ENCODE measurements at places on chromosomes 5 and 9.

DNA sequence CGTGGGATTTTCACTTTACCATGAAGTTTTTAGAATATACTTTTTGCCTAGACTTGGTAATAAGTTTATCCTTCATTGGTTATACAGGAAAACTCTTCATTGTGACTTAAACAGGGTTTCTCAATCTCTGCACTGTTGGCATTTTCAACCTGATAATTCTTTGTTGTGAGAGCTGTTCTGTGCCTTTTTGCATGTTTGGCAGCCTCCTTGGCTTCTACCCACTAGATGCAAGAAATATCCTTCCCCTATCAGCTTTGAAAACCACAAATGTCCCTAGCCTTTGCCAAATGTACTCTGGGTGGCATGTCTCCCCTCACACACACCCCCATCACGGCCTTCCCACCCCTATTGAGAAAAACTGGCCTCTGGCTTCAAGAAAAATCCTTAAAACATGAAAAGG is 180.9 kb downstream of the ESM1 start:
- DNase-seq, result no peak

DNA sequence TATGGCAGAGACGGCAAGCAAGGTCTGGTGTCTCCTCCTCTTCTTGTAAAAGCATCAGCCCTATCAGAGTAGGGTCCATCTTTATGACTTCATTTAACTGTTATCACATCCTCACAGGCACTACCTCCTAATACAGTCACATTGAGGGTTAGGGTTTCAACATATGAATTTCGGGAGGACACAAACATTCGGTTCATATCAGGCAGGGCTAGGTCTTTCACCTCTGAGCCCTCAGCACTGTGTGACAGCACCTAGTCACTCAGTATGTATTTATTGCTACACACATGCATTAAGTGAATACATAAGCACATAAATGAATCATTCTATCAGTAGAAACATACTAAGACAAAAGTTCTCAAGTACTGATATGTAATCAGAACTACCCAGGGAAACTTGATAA is 9.4 kb upstream of the BTF3 start:
- no peak for DNase-seq

GRCh38 chr5:126506079-126506478 is 82.9 kb downstream of the GRAMD2B start:
- no peak for DNase-seq

GRCh38 chr5:68440651-68441050 is 225.1 kb downstream of the PIK3R1 start:
- DNase-seq, result peak; percentile 52

DNA sequence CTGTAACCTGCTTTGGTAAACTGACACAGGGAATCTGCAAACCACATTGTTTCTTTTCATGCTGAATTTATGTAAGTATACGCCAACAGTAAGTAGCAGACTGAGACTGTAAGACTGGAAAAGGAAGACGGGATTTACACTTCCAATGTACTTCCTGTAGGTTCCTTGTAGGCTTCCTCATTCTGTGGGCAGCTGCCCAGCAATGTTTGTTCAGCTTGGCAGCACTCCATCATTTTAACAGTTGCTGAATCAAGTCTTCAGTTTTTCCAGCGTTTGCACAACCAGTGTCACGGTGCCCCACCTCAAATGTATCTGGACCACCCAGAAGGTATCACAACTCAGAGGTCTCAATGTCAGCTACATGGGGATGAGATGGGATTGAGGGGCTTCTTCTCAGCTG is 232.6 kb downstream of the PRDM9 start:
- no peak for DNase-seq

DNA sequence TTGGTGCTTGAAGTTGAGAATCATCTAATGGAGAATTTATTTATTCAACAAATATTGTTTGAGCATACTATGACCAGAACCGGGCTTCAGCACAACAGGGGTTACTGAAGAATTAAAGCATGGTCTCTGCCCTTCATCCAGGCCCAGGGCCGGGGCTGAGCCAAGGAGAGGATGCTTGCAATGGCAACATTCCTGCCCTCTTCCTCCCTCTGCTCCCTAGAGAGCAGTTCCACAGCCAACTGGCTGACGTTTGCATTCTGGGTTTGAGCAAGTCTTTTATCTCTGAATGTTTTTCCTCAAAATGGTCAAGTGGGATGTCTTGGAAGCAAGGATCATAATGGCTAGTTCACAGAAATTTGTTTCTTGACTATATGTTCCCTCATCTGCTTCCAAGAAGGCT is 80.7 kb downstream of the GLDC start:
- peak; percentile 19 for DNase-seq

- DNase-seq, result peak; percentile 22
These were observed 186.5 kb downstream of the ARHGEF28 start for GRCh38 chr5:73812457-73812856.

DNA sequence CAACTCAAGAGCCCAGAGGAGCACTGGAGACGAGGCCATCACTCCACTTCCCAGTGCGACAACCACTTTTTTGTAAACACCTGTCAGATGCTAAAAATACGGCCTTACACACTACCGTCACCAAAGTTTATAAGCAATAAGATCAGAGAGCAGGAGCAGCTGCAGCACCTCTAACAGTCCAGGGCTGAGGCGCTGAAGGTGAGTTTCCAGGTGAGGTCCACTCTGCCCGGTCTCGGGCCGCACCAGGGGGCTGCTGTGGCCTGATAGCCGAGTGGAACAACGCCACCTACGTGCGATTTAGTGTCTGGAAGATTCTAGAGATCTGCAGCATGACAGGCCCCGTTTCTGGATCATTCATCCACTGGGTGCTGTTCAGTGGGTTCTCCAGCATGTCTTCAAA is 25.8 kb upstream of the CAMSAP1 start:
- no peak for DNase-seq

GRCh38 chr5:11791792-11792191 is 112.5 kb downstream of the CTNND2 start:
- DNase-seq, result no peak

- DNase-seq, result no peak
These were observed 5.8 kb upstream of the APBA1 start for GRCh38 chr9:69677931-69678330.
